ENCODE measurements at places on chromosomes 2 and 18.

GRCh38 chr2:222575618-222576017, 80.3 kb downstream of the FARSB start:
- DNase-seq, result no peak

DNA sequence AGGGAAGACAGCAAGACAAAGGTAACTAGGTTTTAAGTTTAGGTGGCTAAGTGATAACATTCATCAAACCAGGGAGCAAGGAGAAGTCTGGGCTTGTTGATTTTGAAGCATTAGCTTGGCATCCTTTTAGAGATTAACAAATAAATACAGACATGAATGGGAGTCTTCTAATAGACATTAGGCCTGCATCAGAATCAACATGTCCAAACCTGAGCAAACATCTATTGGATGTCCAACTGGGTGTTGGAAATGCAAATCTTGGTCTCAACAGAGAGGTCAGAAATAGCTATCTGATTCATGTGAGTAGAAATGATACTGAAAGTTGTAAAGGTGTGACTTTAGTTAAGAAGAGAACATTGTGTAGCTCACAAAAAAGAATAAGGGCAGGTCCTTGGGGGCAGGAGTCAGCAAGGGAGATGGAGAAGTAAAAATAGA, 85.5 kb upstream of the RND3 start:
- no peak for DNase-seq

DNA sequence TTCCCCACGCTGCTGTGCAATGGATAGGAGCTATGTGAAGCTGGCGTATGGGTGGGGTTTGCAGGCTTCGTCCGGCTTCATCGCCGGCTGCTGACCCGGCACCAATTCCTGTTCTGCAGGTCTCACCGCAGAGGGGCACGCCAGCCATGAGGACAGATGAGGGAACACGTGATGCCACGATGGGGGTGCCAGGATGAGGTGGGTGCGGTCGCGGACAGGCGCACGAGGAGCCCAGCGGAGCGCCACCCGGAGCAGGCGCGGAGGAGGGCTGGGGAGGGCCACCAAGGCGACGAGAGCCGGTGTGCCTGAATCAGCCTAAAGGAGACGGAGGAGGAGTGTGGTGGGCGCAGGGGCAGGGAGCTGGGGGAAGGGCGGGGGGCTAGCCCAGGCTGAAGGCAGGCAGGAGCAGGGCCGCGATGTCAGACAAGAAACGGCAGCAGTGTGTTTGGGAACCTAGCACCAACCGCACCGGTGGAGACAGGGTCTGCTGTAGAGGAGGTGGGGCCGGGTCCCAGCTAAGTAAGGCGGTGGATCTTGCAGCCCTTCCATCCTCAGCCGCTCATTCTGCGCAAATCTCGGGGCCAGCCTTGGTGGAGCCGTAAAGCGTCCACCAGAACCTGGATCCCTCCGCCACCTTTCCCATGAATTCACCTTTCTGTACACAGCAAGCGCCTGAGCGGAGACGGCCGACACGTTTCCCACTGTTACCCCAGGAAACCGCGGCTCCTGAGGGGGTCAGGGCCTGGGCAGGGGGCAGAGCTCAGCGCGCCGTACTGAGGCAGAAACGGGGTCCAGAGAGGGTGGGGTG, 17.0 kb upstream of the CD8A start:
- DNase-seq, result peak; percentile 64

DNA sequence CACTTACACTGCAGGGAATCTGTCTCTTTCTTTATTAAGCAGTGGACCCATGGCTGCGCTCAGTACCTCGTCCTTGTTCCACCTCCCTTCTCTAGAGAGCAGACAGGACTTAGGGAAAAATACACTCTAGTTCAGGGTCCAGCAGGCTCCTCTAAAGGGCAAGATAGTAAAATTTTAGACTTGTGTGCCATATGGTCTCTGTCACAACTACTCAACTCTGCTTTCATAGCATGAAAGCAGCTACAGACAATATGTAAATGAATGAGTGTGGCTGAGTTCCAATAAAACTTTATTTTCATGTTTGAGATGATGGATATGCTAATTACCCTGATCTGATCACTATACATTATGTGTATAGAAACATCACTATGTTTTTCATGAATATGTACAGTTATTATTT, 163.1 kb downstream of the BABAM2 start:
- DNase-seq, result no peak

DNA sequence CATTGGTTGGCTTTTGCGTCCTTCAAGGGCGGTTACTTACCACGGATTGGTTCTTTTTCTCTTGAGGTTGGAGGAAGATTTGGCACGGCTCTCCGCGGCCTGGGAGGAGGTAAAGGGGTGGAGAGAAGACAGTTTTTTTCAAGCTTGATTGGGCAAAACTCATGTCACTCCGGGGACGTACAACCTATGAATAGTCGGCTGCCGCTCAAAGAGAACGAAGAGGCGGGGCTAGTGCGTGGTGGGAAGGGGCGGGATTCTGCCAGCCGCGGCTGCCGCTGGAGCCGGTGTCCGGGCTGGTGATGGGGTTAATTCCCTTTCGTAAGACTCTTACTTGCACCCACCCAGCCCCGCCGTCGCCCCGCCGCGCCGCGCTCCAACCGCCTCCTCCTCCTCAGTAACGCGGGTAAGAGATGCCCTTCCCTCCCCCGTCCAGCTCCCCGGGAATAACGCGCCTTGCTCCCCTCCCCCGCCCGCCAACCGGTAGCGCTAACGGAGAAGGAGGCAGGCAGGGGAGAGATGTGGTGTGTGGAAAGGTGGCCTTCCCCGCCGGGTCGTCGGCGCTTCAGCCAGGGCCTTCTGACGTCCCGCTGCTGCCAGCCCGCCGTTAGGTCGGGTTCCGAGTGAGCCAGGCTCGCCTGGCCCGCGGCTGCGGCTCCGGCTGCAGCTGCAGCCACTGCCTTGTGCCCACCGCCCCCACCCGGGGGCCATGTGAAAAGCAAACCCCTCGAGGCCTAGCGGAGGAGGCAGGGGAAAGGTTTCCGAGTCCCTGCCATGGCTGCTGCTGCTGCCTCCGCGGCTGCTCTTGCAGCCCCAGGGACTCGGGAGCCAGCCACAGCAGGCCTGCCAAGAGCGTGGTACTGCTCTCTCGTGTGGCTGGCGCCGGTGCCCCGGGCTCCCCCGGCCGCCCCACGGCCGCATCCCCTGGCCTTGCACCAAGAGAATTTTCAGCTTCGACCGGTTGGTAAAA, at the start of gene R3HDM1:
Gene R3HDM1 (plus strand): TSS at position 254 of the 967 bp plus-strand sequence. CDS start 73,362 bp downstream, outside the sequence.
- peak; percentile 95 for DNase-seq

DNA sequence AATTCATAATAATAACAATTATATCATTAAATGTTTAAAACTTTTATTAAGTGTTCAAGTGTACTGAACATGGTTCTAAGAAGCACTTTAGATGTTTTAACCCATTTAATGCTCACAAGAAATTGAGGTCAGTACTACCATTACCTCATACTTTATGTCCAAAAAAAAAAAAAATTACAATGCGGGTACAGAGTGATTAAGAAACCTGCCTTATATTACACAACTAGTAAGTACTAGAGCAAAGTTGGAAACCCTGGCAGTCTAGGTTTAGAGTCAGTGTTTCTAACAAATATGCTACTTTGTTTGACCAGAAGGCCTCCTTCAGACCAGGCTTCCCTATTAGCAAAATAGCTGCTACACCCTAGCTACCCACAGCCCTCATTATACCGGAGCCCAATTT, 28.5 kb downstream of the PLEKHM3 start:
- DNase-seq, result no peak

GRCh38 chr2:212940816-212941215, 210.6 kb downstream of the IKZF2 start:
- no peak for DNase-seq

DNA sequence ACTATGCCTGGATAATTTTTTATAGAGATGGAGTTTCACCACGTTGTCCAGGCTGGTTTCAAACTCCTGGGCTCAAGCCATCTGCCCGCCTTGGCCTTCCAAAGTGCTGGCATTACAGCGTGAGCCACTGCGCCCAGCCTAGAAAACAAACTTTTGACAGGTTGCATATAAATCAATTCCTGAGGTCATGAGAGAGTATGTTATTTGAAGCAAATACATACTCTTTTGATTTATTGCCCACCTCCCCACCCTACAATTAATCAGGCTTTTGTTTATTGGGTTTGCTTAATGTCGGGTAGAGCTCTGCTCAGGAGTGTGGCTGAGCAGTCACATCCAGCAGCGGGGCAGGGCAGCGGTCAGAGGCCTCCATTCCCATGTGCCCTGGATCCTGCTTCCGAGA, 37.9 kb upstream of the ASB1 start:
- DNase-seq, result no peak

- DNase-seq, result no peak
Measured at GRCh38 chr2:221309892-221310583, 262.1 kb downstream of the EPHA4 start.

DNA sequence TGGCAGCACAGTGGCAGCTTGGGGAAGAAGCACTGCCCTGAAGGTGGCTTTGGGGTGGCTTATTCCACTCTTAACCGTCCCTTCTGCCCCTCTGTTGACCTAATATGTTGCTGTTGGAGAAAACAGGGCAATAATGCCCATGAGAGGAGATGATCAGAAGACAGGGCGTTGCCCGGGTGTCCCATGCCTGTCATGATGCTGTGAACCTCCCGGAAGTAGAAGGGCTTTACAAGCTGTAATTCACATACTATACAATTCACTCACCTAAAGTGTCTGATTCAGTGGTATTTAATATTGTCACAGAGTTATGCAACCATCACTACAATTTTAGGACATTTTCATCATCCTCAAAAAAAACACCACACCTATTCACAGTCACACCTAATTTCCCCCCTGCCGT, 112.3 kb downstream of the FHOD3 start:
- DNase-seq, result no peak

DNA sequence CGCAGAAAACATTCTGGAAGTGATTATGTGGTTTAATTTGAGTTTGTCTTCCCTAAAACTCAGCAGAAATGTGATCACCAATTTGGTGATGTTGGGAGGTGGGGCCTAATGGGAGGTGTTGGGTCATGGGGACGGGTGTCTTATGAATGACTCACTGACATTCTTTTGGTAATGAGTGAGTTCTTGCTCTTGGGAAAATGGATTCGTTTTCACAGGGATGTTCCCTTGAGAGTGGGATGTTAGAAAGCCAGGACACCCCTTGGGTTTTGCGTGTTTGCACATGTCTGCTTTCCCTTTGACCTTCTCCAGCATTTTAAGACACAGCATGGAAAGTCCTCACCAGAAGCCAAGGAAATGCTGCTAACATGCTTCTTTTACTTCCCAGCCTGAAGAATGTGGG, 321.5 kb upstream of the NT5C1B start:
- no peak for DNase-seq

DNA sequence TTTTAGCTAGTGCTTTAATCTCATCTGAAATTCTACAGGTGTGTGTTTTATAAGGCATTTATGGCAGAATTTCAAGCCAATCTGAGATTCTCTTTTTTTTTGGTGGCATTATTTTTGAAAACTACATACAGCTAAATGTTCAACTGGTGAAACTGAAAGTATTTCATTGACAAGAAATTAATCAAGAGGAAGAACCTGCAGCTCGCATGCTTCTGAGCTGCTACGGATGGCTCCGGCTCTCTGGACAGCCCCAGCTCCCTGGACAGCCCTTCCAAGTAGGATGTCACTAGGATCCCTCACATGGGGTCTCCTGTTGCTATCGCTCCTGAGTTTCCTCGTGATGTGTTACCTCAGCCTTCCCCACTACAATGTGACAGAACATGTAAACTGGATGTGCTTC, 46.4 kb downstream of the AAK1 start:
- DNase-seq, result no peak

GRCh38 chr18:73563901-73564472, 583.6 kb downstream of the FBXO15 start:
- DNase-seq, result no peak

- no peak for DNase-seq
Measured at GRCh38 chr18:35144698-35145097, 96.1 kb upstream of the ZNF397 start.

DNA sequence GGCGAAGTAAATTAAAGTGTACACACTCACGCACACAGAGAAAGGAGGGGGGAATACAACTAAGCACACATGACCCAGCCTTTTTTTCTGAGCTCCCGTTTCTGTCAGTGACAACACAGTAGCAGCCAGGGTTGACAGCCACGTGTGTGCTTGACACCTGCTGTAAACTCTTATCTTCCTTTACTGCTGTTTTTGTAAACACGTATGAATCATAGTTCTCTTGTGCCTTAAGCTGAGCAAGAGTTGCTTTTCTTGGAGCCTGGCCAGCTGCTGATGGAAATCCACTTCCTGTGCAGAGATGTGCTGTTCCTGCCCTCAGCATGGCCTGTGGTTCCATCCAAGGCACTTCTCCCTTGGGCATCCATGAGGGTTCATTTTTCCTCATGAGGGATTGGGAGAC, 561.9 kb downstream of the GALR1 start:
- no peak for DNase-seq

- peak; percentile 56 for DNase-seq
Measured at GRCh38 chr18:47985866-47986265, 55.4 kb upstream of the SMAD2 start.

GRCh38 chr2:31196622-31197021, 20.7 kb downstream of the CAPN14 start:
- no peak for DNase-seq

GRCh38 chr2:239833269-239834109, 191.7 kb downstream of the NDUFA10 start:
- no peak for DNase-seq

DNA sequence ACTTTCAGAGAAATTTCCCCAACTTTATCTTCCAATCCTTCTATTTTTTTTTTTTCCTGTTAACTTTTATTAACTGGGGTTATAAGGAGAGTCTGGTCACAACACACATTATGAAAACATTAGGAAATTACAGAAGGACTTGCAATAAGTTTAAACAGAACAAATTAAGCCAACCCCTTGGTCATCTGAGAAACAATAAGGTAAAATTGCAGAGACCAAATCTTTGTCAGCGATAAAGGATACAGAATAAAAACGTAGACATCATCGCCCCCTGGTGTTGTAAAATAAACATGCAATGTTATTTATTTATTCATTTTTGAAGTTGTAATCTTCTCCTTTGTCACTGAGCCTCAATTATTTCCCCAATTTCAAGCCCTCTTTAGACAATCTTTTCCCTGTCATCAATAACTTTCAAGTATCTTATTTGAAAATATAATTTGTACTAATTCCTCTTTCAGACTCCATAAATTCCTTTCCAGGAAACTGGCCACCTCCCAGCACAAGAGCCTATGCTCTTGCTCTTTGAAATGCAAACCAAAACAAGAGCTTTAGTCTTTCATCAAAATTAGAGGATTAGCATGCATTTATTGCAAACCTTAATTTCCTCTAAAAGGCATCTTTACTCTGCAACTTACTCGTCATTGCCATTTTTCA, 19.5 kb downstream of the G6PC2 start:
- no peak for DNase-seq

GRCh38 chr2:133326652-133327397, 241.4 kb downstream of the NCKAP5 start:
- DNase-seq, result no peak

DNA sequence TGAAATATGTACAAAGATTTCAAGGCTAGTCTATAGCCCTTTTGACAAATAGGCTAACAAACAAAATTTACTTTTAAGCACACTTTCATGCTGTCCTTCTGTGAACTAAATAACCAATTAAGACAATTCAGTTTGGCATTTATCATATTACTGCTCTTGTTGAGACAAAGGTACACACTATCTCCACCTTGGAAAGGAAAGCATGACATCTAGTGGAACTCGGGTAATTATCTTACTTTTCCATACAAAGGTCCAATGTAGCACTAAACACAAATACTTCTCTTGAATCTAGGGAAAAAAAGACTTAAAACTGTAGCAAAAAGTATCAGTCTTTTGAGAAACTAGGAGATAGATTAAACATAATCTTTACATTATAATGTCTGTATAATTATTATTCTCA, 125.0 kb upstream of the CD226 start:
- no peak for DNase-seq

GRCh38 chr2:186590759-186591505, 1.1 kb downstream of the ITGAV start:
- DNase-seq, result no peak
